Activated naive CD8-positive, alpha-beta T cell treated with anti-CD3 and anti-CD28 coated beads, Interleukin-2, amount 10 ng/mL, durations not matched to agents 7 days and 5 days (primary cell): ENCODE measurements at places on chromosomes 1 and 21. TPM values are rescaled to one million over a fixed set of nuclear protein-coding genes. Genes with fewer than 3 reads are reported as not detected.

GRCh38 chr1:177444997-177445746 is 274.4 kb downstream of the BRINP2 start:
- no peaks in the 10 kb centered on the region for H3K4me1 ChIP-seq
- DNase-seq: no peak
- no peak overlapping the region for H3K27ac ChIP-seq
- H3K4me3 ChIP-seq: no peak overlapping the region
- no peaks in the 10 kb centered on the region for H3K27me3 ChIP-seq

DNA sequence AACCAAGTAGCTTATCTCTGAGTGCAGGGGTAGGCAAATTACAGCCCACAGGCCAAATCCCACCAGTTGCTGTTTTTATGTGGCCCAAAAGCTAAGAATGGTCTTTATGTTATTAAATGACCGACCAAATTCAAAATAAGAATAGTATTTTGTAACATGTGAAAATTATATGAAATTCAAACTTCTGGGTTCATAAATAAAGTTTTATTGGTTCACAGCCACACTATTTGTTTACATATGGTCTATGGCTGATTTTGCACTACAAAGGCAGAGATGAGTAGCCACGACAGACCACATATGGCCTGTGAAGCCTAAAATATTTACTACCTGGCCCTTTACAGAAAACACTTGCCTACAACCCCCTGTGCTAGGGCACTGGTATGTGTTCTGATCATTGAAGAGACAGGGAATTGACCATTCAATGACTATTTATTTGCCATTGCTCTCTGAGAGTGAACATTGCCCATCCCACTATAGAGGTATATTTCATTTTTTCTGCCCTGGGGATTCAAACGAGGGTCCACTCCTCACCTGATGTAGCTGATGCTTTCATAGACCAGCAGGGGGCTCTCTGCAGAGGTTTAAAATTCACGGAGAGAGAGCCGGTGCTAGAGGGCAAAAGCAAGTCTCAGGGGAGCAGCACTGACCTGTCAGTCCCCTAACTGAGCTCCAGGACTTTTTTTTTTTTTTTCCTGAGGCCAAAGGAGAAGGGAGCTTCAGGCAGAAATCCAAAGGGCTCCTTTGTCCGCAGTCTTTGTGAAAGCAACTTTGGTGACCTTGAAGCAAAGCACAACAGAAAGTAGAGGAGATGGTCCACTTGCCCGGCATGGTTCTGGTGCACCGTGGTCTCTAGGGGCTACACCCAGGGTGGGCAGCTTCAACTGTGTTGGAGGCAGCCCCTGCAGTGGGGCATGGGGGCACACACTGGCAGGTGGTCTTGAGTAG is 7.3 kb upstream of the GNL2 start:
- no peak overlapping the region for H3K27ac ChIP-seq
- no peaks in the 10 kb centered on the region for H3K36me3 ChIP-seq
- no peak for DNase-seq
- H3K27me3 ChIP-seq: peaks cover 27% of the 10 kb centered on the region

GRCh38 chr1:119758584-119758983 is 10.1 kb downstream of the HMGCS2 start:
- peaks cover 8% of the 10 kb centered on the region for H3K4me1 ChIP-seq
- no peak for DNase-seq
- no peak overlapping the region for H3K27ac ChIP-seq
- peaks cover 33% of the 10 kb centered on the region for H3K27me3 ChIP-seq
- H3K4me3 ChIP-seq: no peak overlapping the region

The TDRKH gene
- total RNA-seq: 16.1 TPM

DNA sequence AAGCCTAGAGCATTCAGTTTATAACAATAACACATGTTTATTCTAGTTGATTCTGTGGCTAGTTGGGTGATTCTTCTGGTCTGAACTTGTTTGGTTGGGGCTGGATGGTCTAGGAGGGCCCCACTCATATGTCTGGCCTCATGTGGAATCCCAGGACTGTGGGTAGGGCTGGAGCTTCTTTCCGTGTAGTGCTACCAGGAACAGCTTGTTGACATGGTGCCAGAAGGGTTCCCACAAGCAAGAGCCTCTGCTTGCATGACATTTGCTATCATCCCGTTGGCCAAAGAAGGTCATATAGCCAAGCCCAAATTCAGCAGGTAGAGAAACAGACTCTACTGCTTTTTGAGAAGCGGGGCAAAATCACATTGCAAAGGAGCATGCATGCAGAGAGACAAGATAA is 67.6 kb upstream of the PPP2R5A start:
- H3K4me3 ChIP-seq: no peak overlapping the region
- H3K36me3 ChIP-seq: peaks cover 1% of the 10 kb centered on the region
- H3K27ac ChIP-seq: no peak overlapping the region
- no peak for DNase-seq
- peaks cover 4% of the 10 kb centered on the region for H3K27me3 ChIP-seq
- peaks cover 11% of the 10 kb centered on the region for H3K4me1 ChIP-seq

The MECR gene
- 17.1 TPM for total RNA-seq

GRCh38 chr1:115203287-115203686 is 114.0 kb upstream of the TSPAN2 start:
- H3K36me3 ChIP-seq: no peaks in the 10 kb centered on the region
- H3K27me3 ChIP-seq: peaks cover 27% of the 10 kb centered on the region
- H3K4me3 ChIP-seq: no peak overlapping the region
- DNase-seq: no peak
- no peak overlapping the region for H3K27ac ChIP-seq

GRCh38 chr1:31781756-31782371 is 17.7 kb upstream of the ADGRB2 start:
- no peak for DNase-seq
- H3K27ac ChIP-seq: no peak overlapping the region
- H3K27me3 ChIP-seq: peaks cover 11% of the 10 kb centered on the region
- no peak overlapping the region for H3K4me3 ChIP-seq
- H3K36me3 ChIP-seq: no peaks in the 10 kb centered on the region

GRCh38 chr1:41894101-41894807 is 24.5 kb downstream of the HIVEP3 start:
- DNase-seq: no peak
- no peaks in the 10 kb centered on the region for H3K27me3 ChIP-seq
- H3K36me3 ChIP-seq: peaks cover 3% of the 10 kb centered on the region
- H3K4me3 ChIP-seq: no peak overlapping the region

DNA sequence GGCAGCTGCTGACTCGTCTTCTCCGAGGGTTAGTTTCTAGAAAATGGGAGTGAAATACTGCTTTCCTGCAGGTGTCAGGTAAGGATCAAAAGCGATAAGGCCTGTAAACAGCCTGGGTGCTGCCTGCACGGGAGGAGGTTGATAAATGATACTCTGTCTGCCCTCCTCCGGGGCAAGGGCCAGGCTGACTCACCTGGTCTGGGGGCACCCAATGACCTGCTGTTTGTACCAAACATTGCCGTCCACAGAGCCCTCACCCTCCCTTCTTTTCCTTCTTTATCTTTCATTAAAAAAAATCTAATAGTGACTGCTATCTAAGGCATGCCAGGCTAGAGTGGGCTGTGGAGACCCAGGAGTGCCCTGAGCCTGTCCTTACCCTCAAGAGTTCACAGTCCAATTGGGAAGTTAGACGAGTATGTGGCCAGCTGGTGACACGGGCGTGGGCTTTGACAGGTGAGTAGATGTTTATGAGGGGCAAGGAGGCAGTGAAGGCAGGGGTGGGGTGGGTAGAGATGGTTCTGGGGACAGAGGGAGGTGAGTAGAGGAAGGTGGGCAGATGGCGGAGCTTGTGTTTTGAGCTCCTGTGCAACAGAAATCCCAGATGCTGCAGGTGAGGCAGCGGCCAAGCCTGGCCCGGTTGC is 16.2 kb downstream of the EDN2 start:
- H3K36me3 ChIP-seq: no peaks in the 10 kb centered on the region
- H3K27me3 ChIP-seq: peaks cover 3% of the 10 kb centered on the region
- H3K4me1 ChIP-seq: no peaks in the 10 kb centered on the region
- no peak overlapping the region for H3K27ac ChIP-seq

The DEPDC1 gene
- total RNA-seq: 17.8 TPM

- H3K27me3 ChIP-seq: no peaks in the 10 kb centered on the region
- H3K27ac ChIP-seq: no peak overlapping the region
- H3K36me3 ChIP-seq: peaks cover 27% of the 10 kb centered on the region
- DNase-seq: no peak
- peaks cover 2% of the 10 kb centered on the region for H3K4me1 ChIP-seq
Measured at GRCh38 chr1:198841477-198841876, 202.6 kb downstream of the PTPRC start.

- no peaks in the 10 kb centered on the region for H3K27me3 ChIP-seq
- H3K27ac ChIP-seq: no peak within 1 kb of the TSS
- DNase-seq: no peak
- no peak within 1 kb of the TSS for H3K4me3 ChIP-seq
- no peaks in the 10 kb centered on the region for H3K4me1 ChIP-seq
- no peaks in the 10 kb centered on the region for H3K36me3 ChIP-seq
Measured at GRCh38 chr21:10521091-10521598, at the start of gene TPTE. TPTE (plus strand) TSS chr21:10521583; CDS start chr21:10538724, 17,141 bp downstream.

The ARV1 gene
- 18.6 TPM for total RNA-seq

The SMIM1 gene
- 2.1 TPM for total RNA-seq

- peaks cover 3% of the 10 kb centered on the region for H3K36me3 ChIP-seq
- DNase-seq: no peak
- H3K27ac ChIP-seq: no peak overlapping the region
- no peak overlapping the region for H3K4me3 ChIP-seq
- no peaks in the 10 kb centered on the region for H3K4me1 ChIP-seq
Measured at GRCh38 chr1:246750752-246751151, 26.5 kb downstream of the SCCPDH start.

The SELL gene
- total RNA-seq: 130 TPM

DNA sequence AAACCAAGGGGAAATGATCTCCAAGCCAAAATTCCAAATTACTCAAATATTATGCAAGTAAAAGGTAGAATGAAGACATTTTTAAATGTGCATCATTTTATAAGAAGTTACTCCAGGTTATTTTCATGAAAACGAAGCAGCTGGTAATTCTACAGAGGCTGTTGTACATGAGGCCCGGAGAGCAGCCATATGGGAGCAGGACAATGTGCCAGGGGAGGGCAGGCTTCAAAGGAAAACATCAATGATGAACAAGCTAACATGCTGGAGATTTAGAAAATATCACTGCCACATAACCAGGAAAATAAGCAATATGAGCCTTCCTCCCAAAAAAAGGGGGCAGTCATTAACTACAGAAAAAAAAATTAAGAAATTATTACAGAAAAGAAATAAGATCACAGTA is 109.1 kb downstream of the TIAM1 start:
- DNase-seq: no peak
- peaks cover 23% of the 10 kb centered on the region for H3K4me1 ChIP-seq
- H3K27ac ChIP-seq: no peak overlapping the region
- H3K4me3 ChIP-seq: no peak overlapping the region

- H3K27me3 ChIP-seq: peaks cover 59% of the 10 kb centered on the region
- H3K4me3 ChIP-seq: peak overlapping the region; percentile 57
- no peaks in the 10 kb centered on the region for H3K36me3 ChIP-seq
- no peak overlapping the region for H3K27ac ChIP-seq
Measured at GRCh38 chr1:98044071-98044697, 123.3 kb upstream of the DPYD start.

DNA sequence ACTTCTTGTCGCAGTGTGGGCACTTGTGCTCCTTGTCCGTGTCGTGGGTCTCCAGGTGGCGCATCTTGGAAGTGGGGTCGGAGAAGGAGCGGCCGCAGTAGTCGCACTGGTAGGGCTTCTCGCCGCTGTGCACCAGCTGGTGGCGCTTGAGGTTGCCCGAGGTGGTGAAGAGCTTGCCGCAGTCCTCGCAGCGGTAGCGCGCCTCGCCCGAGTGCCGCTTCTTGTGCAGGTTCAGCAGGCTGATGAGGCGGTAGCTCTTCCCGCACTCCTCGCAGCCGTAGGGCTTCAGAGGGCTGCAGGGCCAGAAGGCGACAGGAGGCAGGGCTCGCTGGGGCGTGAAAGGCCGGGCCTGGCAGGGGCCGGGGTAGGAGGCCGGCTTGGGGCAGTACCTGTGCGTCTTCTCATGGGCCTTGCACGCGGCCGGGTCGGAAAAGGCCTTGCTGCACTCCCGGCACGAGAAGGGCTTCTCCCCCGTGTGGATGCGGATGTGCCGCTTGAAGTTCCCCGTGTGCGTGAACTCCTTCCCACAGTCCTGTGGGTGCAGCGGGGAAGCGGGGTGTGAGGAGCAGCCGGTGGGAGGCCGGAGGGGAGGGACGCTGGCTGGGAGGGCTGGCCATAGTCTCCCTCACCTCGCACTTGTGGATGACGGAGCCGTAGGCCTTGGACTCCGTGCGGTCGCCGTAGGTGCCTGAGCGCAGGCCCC is 31.4 kb downstream of the ZBTB17 start:
- H3K27ac ChIP-seq: no peak overlapping the region
- H3K4me1 ChIP-seq: peaks cover 9% of the 10 kb centered on the region
- DNase-seq: no peak
- H3K27me3 ChIP-seq: no peaks in the 10 kb centered on the region
- H3K36me3 ChIP-seq: peaks cover 6% of the 10 kb centered on the region

- H3K36me3 ChIP-seq: peaks cover 4% of the 10 kb centered on the region
- peaks cover 15% of the 10 kb centered on the region for H3K27me3 ChIP-seq
- H3K4me1 ChIP-seq: peaks cover 22% of the 10 kb centered on the region
- DNase-seq: no peak
- no peak overlapping the region for H3K27ac ChIP-seq
Measured at GRCh38 chr1:94087193-94087592, 33.8 kb downstream of the ABCA4 start.

The FOXD3 gene
- total RNA-seq: not detected

DNA sequence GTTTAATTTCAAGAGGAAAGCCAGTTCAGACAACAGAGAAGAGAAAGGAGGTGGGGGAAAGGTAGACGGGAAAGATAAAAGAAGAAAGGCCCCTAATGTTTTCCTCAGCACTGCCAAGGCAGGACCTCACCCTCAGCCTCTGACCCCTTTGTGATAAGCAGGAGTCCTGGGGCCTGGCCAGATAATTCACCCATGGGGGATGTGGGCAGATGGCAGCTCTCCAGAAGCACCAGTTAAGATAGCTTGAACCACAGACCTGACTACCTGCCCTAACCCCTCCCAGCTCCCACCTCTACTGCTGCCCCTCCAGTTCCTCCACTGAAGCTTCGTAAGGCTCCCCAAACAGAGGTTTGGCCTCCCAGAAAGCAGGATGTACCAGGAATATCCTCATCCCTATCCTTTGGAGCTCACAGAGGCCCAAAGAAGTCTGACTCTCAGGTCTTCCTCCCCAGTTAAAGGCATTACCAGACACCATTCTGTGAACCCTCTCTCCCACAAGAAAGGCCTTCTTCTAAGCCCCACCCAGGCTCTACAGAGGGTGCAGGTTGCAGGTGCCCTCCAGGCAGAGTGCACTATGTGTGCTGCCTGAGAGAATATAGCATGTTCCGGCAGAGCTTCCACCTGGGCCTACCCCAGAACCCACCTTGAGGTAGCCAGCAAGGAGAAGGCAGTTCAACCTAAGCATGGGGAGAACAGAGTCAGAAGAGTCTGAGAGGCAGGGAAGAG is 9.2 kb upstream of the SNAPIN start:
- peaks cover 30% of the 10 kb centered on the region for H3K4me1 ChIP-seq
- no peaks in the 10 kb centered on the region for H3K27me3 ChIP-seq
- peak; percentile 35 for DNase-seq
- peaks cover 23% of the 10 kb centered on the region for H3K36me3 ChIP-seq
- peak overlapping the region; percentile 86 for H3K27ac ChIP-seq
